AG04450 (cell line): ENCODE measurements at places on chromosomes 16 and 17.

DNA sequence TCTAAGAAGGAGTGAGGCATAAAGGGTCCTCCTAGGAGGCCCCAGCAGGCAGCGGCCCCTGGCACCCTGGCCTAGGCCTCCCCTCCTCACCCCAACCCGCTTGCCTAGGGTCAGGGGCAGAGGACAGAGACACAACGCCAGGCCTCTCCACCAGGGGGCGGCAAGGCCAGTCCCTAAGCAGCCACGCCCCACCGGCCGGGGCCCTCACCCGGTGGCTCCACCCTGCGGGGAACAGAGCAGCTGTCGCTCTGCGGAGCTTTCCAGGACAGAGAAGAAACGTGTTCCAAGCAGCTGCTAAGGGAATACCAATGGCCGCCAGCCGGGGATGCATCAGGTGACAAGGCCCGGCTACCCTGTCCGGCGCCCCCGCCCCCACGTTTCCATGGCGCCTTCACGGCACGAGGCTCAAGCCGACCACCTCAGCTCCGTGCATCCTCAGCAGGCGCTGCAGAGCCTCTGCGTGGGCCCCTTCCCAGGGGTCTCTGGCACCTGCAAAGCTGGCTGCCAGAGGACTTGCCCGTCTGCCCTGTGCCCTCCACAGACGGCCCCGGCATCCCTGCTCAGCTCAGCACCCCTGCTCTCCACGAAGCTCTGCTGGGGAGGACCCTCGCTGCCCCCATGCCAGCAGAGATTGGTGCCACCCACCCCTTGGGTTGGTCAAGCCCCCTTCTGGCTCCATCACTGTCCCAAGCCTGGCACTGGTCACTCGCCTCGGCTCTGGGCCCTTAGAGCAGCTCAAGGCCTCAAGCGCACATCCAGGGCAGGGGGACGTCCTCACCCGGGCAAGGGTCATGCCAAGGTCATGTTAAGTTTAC is 5.6 kb downstream of the ZNF598 start:
- peak; percentile 51 for DNase-seq

DNA sequence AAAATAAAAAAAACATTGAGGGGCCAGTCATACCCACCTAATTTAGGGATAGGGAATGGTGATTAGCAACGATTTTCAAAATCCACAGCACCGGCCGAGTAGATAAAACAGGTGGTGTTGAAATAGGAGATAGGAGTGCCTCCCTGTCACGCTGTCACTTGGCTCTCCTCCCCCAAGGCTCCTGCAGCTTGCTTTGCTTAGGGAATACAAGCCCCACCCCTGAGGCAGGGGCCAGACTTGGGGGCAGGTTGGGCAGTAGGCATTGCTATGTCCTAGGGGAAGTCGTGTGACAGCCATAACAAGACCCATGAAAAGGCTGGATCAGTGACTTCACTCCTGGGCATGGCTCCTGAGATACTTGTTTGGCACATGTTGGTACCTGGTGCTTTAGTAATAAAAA is 25.8 kb downstream of the POLR2A start:
- DNase-seq, result no peak

DNA sequence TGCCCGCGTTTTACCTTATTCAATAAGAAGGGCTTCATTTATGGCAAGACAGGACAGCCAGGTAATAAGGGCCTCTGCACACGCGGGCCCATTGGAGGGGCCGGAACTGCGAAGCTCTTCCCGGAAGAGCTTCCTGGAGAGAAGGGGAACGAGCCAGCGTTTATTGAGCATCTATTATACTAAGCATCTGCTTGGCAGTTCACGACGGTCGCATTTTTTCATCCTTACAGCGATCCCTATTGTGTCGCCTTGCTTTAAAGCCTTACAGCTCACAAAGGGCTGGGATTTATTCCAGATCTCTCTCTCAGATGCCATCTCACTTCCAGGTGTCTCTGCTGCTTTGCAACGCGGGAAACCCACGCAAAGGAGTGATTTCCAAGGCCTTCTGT is 546 bp downstream of the ZPBP2 start:
- no peak for DNase-seq

DNA sequence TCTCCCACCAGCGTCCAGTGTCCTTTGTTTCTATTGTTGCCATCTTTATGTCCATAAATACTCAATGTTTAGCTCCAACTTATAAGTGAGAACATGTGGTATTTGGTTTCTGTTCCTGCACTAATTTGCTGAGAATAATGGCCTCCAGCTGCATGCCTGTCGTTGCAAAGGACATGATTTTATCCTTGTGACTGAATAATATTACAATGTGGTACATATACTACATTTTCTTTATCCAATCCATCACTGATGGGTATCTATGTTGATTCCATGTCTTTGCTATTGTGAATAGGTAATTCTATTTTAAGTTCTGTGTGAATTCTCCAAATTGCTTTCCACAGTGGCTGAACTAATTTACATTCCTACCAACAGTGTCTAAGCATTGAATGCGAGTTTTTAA is 578.6 kb upstream of the CA10 start:
- no peak for DNase-seq

DNA sequence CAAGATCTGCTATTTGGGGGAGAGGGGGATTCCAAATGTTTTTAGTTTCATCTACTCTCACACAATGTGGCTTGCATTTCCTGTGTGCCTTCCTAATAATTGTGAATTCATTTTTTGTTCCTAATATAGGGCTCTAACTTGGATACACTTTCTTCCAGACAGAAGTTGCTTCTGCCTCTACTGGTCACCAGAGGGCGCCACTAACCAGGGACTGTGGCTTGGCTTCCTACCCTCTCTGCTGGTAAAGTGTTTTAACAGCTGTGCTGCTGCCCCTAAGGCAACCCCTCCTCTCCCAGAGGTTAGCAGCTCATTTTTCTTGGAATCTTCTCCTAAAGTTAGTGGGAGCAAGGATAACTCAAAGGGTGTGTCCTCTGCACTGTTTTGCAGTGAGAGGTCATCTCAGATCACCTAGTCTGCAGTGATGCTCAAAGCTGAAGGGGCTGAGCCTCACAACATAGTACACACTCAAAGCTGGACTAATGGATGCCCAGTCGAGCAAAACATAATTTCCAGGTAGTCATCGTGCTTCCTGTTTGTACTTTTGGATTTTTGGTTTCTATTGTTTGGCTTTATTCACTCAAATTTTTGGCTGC is 5.0 kb upstream of the PRSS54 start:
- DNase-seq, result no peak

DNA sequence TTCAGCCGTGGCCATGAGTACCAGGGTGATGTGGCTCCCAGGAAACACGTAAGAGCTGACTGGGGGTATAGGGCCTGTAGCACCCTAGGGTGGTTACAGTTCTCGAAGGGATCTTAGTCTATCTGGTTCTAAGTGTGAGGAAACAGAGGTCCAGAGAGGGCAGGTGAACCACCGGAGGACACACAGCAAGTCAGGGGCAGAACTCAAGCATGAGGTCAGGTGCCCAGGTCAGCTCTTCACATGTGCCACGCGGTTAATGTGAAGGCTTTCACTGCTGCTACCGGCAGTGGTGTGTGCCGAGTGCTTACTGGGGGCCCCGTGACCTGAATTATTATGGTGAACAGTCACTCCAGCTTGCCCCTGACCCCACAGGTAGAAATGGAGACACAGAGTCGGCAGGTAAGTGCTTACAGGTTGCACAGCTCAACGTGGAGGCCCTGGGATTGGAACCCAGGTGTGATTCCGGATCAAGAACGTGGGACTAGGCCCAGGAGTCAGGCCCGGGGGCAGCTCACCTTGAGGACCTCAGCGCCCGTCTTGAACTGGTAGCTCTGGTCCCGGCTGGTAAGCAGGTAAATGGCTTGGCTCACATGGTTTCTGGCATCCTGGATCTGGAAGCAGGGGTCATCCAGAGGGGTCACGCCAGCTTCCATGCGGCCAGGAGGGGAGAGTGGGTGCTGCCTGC is 3.1 kb downstream of the ROGDI start:
- DNase-seq, result no peak

GRCh38 chr16:74788108-74788507 is 13.5 kb upstream of the FA2H start:
- DNase-seq, result no peak

GRCh38 chr17:42345396-42346073 is 42.7 kb downstream of the STAT3 start:
- DNase-seq, result no peak

- no peak for DNase-seq
Measured at GRCh38 chr17:6456914-6457687, 12.8 kb downstream of the PIMREG start.

DNA sequence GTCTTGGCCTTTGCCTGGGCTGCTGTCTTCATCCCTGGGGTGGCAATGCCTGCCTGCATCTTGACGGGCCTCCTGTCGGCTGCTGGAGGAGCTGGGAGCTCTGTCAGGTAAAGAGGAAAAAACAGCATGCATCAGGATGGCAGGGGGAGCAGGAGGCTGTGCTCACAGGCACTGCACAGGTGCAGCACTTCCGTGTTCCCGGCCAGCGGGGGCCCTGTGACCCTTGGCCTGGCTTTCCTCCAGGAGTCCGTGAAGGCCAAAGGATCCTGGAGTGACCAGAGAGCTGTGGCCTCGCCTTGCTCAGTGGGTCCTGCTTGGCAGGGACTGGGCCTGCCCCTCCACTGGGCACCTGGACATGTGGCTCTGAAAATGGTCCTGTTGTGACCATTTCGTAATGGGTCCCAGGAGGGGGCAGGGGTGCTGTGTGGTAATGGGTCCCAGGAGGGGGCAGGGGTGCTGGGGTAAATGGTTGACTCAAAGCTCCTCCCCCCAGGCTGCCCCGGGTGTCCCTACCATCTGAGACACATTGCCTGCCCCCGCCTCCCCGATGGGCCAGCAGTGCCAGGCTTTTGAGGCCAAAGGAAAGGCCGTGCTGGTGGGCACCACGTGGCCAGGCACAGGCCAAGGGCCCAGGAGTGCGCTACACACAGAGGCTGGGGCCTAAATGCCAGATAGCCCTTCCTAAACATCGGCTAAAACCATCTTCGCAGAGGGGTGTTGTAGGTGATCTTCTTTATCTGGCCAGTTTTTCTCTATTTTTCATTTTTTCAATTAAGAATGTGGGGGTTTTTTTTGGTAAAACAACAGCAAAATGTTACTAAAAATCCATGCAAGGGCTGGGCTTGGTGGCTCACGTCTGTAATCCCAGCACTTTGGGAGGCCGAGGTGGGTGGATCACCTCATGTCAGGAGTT is 4.0 kb upstream of the FASN start:
- no peak for DNase-seq

- DNase-seq, result no peak
Measured at GRCh38 chr16:89700649-89701424, 668 bp downstream of the SPATA2L start.

GRCh38 chr17:78147315-78147998 is 1.3 kb downstream of the C17orf99 start:
- no peak for DNase-seq

- DNase-seq, result no peak
Measured at GRCh38 chr16:27240948-27241531, 27.5 kb downstream of the NSMCE1 start.

- DNase-seq, result no peak
Measured at GRCh38 chr16:2819179-2819938, 2.3 kb downstream of the PRSS21 start.

GRCh38 chr16:49419006-49419405 is 45.4 kb downstream of the C16orf78 start:
- no peak for DNase-seq

DNA sequence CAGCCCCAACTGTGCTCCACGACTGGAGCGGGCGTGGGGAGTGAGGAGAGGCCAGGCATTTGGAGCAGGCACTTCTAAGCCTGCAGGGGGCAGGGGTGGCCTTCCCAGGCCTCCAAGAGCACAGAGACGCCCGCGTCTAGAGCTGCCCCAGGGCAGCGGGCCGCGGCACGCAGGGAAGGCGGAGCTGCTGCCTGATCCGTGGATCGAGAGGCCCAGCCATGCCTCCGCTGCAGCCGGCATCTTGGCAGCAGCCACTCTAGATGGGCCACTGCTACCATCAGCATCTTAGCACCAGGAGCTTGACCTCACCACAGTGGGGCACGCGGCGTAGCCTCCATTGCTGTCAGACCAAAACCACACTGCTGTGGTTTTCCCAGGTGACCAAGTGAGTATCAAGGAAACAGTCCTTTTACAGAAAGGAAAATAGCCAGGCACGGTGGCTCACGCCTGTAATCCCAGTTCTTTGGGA is 20.4 kb upstream of the WDR45B start:
- peak; percentile 18 for DNase-seq

DNA sequence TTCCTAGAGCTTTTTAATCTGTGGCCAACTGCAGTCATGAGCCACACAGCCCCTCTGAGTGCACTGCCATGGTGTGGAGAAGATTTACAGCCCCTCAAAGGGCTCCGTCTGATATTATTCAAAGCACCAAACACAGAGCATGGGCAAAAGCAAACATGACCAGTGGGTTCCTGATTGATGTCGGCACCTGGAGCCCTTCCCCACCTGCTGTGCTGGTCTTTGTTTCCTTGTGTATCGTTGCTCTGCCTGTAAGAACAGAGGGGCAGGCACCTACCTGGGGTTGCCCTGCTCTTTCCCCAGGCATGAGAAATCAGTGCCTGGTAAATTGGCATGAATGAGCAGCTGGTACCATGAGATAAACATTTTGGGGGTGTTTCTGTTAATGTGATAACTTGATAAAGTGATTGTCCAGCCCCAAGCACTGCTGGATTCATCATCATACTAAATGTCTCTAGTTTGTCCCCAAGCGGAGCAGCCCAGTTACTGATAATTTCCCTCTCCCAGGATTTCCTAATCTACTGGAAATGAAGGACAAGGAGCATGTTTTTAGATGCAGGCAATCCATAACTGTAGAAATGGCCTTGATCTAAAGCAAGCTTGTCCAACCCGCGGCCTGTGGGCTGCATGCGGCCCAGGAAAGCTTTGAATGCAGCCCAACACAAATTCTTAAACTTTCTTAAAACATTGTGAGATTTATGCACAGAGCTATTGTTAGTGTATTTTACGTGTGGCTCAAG is 5.0 kb upstream of the SPIRE2 start:
- DNase-seq, result no peak

DNA sequence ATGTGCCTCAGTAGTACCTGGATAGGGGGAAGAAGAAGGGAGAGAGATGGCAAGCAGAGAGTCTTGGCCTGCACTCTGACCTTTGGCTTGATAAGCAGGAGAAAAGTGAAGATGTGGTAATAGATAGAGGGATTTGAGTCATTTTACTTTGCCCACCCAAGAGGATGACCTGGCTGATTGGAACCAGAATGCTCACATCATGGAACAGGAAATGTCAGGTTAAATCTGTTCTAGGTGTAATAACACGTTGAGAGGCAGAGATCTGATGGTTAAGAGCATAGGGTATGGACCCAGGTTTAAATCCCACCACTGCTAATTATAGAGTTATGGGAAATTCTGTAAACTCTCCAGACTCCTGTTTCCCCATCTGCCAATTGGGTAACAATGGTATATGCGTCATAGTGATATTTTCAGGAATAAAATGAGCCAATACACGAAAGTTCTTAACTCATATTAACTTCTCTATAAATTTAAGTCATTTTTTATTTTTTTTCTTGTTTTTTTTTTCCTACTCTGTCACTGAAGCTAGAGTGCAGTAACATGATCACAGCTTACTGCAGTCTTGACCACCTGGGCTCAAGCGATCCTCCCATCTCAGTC is 8.1 kb upstream of the CCL18 start:
- DNase-seq, result no peak

DNA sequence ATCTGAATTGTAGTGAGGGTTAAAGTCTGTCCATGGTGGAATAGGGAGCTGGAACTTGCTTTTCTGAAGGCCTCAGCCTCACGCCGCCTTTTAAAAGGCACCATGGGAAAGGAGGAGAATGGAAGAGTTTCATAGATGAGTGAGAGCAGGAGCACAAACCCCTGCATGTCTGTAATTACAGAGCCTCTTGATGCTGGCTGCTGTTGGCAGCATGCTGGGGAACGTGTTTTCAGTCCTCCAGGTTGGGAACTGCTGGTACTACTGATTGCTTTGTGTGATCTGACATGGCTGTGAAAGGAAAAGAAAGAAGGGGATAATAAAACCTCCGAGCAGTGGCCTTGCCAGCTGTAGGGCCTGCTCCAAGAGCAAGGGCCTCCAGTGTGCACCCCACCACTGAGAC is 16.8 kb upstream of the DYNLL2 start:
- no peak for DNase-seq
